ENCODE measurements at places on chromosomes 2 and 18.

DNA sequence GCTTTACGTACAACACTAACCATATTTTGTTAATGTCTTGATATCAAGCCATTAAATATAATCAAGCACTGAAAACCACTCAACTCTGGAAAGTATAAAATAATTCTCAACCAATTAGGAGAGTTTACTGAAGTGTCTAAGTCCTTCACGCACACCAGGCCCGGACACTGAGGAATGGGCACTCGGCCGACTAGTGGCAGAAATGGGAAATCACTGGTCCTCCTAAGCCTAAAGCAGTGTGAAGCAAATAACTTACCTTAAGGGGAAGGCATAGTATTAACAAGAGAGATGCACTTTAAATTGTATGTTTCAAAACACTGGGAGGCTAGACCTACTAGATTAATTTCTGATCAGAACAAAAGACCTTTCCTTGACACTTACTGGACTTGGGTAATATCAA lies 45.7 kb downstream of the FAM210A start:
- peak; percentile 53 for DNase-seq

GRCh38 chr2:239369631-239370161 lies 31.1 kb downstream of the HDAC4 start:
- no peak for DNase-seq

GRCh38 chr2:146879882-146880281 lies 964.9 kb upstream of the ACVR2A start:
- DNase-seq = peak; percentile 16

DNA sequence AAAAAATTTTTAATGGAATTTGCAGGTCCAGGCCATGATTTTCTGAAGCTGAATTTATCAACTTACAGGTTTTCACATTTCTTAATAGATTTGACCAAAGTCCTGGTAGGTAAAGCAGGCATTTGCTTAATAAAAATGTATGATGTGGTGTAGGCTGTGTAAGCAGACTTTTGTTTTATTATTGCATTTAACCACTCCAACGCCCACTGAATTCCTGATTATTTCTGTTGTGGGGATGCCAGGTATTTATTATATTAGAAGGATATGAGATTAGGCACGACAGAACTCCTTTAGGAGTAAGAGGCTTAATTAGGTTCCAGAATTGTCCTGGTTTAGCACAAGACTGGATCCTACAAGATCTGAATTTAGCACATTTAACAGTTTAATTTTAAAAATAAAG lies 111.1 kb downstream of the ADCYAP1 start:
- DNase-seq = no peak

DNA sequence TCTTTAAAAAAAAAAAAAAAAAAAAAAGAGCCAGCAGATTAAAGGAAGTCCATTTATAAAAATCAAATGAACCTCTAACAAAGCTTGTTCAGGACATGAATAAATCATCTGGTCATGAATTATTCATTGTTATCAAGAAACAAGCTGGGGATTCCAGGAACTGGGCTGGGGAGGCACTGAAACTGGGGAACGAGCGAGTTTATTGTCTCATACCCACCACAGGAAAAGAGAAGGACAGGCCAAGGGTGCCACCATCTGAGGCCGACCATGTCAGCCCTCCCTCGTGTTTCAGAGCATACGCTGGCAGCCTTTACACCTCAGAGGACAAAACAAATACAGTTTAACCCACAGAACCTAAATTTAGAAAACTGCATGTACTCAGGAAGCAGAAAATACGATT lies 164.2 kb downstream of the VWC2L start:
- no peak for DNase-seq

DNA sequence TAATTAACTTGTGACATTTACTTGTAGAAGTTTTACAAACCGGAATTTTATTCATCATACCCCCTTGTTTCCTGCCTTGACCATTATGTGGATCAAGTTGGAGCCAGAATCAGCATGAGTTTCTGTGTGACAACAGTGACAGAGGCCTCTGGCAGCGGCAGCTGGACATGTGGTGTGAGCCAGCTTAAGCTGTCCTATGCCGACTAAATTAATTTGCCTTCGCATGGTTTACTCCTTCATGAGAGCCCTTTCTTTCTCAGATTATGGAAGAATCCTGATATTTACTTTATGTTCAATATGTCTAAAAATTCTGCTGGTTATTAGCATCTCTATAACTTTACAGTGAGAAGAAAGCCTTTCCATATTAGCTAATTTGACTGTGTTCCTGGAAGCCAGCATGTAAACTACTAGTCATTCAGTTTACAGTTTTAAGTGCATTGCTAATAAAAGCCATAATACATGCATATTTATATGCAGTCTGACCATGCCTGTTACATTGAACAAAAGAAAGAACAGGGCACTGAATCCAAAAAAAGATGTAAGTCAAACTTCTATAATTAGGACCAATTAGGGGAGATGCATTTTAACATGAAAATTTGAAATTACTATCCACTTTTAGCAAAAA lies 495.8 kb upstream of the ACVR2A start:
- no peak for DNase-seq

GRCh38 chr2:147614979-147615470 lies 229.8 kb upstream of the ACVR2A start:
- DNase-seq = no peak

DNA sequence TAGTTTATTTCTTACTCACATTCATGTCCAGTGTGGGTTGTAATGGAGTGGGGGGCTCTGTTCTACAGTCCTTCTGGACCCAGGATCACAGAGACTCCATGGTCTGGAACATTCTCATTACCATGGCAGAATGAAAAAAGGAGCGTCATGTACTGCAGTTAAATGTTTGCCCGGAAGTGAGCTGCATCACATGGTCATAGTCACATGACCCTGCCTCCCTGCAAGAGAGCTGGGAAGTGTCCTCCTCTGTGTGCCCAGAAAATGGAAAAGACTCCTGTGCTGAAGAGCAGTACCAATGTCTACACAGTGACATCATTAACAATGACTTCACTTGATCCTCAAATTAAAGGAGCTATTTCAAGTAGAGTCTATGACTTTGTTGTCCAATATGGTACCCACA lies 74.0 kb upstream of the ZBTB14 start:
- no peak for DNase-seq

DNA sequence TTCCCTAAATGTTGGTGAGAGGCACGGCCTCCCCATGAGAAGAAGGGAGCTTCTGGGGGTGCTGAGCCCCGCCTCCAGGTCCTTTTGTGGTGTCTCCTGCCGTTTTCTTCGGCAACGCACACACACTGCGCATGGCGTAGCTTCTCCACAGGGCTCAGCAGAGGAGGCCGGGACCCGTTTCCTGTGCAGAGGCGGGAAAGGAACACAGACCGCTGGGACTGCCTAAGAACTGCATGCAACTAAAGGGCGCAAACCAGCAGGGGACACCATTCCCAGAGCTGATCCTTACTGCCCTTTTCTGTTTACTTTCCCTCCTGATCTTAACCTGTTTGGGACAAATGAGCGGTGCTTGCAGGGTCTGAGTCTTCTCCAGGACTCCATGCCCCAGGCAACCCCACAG lies 90.3 kb upstream of the CAPN13 start:
- DNase-seq = no peak

- DNase-seq = no peak
Observed at GRCh38 chr2:73043929-73044832, 27.3 kb downstream of the SFXN5 start.

- DNase-seq = no peak
Observed at GRCh38 chr18:8668381-8668780, 37.0 kb upstream of the MTCL1 start.

GRCh38 chr2:138500592-138501424 lies 762 bp upstream of the SPOPL start:
- DNase-seq = peak; percentile 22
